ENCODE measurements at places on chromosomes 16 and 17. TPM values are rescaled to one million over a fixed set of nuclear protein-coding genes. Genes with fewer than 3 reads are reported as not detected.

Gene ESRP2
- total RNA-seq = 27.0 TPM

Gene KRTAP4-3
- not detected for total RNA-seq

Gene TBC1D3
- total RNA-seq = not detected

Gene IGF2BP1
- total RNA-seq = 109 TPM

Gene VMO1
- total RNA-seq = 0.49 TPM

Gene CIITA
- 0.41 TPM for total RNA-seq

Gene PTX4
- not detected for total RNA-seq

Gene SCNN1G
- 3.4 TPM for total RNA-seq

Gene CPHXL2
- total RNA-seq = not detected

Gene KRT40
- not detected for total RNA-seq

Gene THUMPD1
- 36.2 TPM for total RNA-seq

Gene TBC1D26
- total RNA-seq = 0.05 TPM

Gene CDRT15
- not detected for total RNA-seq

Gene PRM2
- total RNA-seq = not detected

Gene YBX2
- 54.9 TPM for total RNA-seq

Gene TRIM65
- total RNA-seq = 48.6 TPM

Gene ACSF2
- total RNA-seq = 17.2 TPM

Gene ADAD2
- total RNA-seq = not detected

Gene TNRC6C
- total RNA-seq = 10.1 TPM

Gene ZFP3
- total RNA-seq = not detected

Gene CRYBA1
- total RNA-seq = not detected

Gene INTS2
- 32.5 TPM for total RNA-seq

Gene CLEC10A
- not detected for total RNA-seq

Gene EFCAB5
- 0.39 TPM for total RNA-seq

Gene NPIPB13
- 19.8 TPM for total RNA-seq

Gene GDPD1
- total RNA-seq = 0.26 TPM

Gene NUP88
- 50.5 TPM for total RNA-seq

Gene PRCD
- total RNA-seq = 0.54 TPM

Gene TAC4
- total RNA-seq = not detected

Gene KRTAP9-4
- not detected for total RNA-seq

Gene ZNF205
- 18.3 TPM for total RNA-seq

Gene IL17C
- total RNA-seq = not detected

Gene CES3
- total RNA-seq = not detected

Gene FGF11
- total RNA-seq = 4.4 TPM

Gene GPRC5C
- total RNA-seq = 57.1 TPM

Gene TNFSF13
- total RNA-seq = 2.3 TPM

Gene KIFC3
- total RNA-seq = 51.5 TPM

Gene TMEM238L
- total RNA-seq = not detected

Gene CTRB1
- total RNA-seq = 2.7 TPM

Gene KLHL10
- not detected for total RNA-seq

Measured in Panc1 (cell line).